ENCODE measurements at places on chromosomes 13 and 19.
A peak's percentile ranks its signal among the peaks of the same experiment; 100 is the strongest.

DNA sequence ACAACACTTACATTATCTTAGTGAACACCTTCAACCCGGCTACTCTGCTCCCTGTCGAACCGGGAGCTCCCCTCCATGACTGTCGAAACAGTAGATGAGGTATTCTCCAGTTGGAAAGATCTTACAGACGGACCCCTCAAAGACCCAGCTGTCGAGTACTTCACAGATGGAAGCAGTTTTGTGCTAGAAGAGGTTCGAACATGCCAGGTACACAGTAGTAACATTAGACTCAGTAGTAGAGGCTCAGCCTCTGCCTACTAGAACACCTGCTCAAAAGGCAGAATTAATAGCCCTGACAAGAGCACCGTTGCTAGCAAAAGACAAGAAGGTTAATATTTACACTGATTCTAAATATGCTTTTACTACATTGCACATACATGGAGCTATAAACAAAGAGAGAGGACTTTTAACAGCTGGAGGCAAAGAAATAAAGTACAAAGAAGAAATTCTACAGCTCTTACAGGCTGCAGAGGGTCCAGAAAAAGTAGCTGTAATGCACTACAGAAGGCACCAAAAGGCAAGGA lies 13.6 kb upstream of the SLC15A1 start:
- no peak for DNase-seq

GRCh38 chr13:43107780-43108179 lies 84.4 kb downstream of the DNAJC15 start:
- no peak for DNase-seq

GRCh38 chr13:96900986-96901385 lies 93.3 kb downstream of the OXGR1 start:
- no peak for DNase-seq

DNA sequence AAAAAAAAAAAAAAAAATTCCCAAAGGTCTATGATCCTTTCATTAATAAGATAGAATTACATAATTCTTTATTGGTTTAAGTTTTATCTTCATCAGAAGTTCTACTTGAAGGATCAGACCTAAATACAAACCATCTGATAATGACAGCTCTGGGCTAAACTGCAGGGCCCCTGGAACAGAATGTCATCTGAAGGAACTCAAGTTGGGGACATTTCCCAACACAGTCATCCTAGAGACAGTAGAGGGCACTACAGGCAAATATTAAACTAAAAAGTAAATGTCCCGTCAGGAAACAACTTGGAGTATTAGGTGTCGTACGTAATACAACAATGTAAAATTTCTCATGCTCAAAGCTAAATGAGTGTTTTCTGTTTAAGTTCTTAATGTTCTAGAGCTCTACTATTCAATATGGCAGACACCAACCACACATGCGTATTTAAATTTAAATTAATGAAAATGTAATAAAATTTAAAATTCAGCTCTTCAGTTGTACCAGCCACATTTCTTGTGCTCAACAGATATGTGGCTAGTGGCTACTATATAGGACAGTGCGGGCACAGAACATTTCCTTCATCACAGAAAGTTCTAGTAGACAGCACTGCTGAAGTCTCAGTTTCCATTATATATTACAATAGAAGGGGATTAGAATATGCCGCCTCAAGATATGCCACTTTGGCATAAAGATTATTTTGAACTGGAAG lies 21.8 kb upstream of the NAXD start:
- peak; percentile 10 for DNase-seq

DNA sequence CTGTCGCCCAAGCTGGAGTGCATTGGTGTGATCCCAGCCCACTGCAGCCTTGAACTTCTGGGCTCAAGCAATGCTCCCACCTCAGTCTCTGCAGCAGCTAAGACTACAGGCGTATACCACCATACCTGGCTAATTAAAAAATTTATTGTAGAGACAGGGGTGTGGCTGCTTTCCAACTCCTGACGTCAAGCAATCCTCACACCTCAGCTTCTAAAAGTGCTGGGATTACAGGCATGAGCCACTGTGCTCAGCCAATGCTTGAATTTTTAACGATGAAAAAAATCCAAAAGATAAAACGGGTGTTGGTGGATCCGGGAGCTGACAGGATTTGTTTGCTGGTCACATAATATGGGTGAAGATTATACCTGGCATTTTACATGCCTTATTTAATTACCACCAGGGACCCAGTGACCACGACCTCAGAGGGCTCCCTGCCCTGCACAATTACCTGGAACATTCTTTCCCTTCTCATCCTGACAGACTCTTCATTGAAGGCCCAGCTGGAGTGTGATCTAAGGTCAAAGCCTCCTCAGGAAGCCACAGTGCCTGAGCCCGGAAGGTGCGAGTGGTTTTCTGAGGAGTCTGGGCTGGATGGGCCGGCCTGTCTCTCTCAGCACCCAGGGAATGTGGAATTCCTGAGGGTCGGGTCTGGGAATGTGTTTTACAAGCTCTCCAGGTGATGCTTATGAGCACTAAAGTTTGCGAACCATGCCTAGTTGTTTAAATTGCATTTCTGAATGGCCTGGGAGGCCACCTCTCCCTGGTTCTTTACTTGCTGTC lies 193.3 kb downstream of the USP12 start:
- DNase-seq = no peak

DNA sequence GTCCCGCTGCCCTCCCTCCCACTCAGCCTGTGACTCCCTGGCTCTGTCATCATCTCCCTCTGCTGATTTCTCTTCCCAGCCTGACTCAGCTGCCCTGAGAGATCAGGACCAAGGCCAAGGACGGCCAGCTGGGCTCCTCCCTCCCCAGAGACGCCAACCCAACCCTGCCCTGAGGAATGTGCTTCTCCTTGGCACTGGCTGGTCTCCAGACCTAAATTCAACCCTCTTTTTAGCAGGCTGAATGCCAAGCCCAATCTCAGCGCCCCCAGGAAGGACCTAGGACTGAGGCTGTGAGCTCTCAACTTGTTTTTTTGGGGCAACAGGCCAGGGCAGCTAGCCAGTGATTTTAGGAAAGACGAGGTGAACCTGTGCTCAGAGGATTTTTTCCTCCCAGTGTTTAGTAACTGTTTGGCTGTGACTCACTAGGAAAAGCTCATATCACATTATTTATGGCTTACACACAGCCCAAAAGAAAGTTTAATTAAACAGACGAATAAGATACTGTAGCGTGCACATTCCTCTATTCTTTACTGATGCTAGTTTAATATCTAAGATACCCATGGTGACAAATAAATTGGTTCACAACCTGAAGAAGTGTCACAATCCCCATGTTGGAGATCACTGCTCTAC lies 7.4 kb upstream of the IGFL1 start:
- DNase-seq = no peak

GRCh38 chr13:69619651-69620050 lies 488.0 kb upstream of the ATXN8OS start:
- DNase-seq = no peak

DNA sequence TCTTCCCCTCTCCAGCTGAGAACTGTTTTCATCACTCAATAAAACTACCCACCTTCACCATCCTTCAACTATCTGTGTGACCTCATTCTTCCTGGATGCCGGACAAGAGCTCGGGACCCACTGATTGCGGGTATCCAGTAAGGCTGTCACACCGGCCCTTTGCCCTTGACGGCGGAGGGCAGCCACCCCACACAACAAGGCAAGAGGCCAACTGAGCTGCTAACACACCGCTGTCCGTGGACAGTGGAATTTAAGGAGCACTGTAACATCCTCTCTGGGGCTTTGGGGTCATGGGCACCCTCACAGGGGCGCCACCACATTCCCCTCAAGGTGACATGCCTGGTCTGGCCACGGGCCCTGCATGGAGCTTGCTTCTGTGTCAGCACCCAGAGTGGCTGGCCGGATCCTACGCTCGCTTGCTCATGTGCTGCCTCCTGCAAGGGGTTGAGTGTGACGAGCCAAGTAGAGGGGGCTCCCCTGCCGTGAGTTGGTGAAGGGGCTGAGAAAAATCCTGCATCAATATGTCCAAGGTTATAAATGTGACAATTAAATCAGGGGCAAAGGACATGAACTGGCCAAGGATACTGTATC lies 31.4 kb downstream of the LHFPL6 start:
- DNase-seq = no peak

DNA sequence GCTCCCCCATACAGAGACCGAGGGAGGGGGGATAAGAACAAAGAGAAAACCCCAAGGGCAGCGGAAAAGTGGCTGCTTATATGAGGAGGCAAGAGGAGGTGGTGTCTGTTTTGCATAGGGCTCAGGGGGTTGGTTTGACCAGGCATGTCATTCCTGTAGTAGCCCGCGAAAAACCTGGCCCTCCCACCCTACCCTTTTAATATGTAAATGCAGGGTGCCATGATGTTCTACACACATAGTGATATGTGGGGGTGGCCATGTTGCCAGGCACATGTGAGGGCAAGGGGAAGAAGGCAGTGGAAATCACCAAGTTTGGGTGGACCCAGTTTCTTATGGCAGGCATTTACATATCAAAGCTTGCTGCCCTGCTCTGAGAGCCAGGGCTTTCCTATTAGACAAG lies 203.5 kb upstream of the UBL3 start:
- no peak for DNase-seq

DNA sequence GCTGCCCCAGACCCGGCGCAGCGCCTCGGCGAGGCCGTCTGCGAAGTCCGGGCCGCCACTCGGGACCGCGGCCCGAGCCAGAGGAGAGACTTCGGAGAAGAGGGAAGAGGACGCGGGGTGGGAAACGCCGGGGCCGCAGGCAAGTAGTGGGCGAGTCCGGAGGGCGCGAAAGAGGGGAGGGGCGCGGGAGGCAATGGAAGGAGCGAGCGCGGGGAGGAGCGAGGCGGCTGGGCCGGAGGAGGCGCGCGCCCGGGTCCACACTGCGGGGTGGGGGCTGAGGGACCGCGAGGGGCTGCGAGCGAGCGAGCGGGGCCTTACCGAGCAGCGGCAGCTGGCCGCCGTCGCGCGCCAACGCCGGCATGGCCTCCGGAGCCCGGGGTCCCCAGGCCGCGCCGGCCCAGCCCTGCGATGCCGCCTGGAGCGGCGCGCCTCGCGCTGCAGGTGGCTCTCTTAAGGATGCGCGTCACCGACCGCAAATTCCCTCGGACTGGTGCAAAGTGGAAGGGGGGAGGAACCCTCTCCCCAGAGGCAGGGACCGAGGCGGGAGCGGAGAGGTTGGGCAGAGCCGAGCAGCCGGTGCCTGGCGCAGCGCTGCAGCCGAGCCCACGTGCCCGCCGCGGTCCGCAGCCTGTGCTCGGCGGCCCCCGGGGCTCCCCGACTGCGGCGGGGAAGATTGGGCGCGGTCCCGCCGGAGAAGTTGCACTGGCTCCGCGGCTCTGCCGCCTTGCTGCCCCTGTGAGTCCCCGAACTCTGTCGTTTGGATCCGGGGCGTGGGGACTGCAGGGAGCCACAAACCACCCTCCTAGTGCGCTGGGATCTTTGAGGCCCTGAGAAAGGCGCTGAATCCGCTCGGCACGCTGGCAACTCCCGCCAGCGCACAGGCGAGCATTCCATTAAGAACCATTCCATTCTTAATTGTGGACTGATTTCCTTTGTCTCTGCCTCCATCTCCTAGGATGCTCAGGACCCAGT lies at the start of gene FLT3:
TSS of gene FLT3 (minus strand) at position 427 of the 972 bp plus-strand sequence. CDS start at position 361, 66 bp downstream.
- peak; percentile 77 for DNase-seq

GRCh38 chr19:55391702-55392615 lies 6.2 kb downstream of the RPL28 start:
- no peak for DNase-seq

DNA sequence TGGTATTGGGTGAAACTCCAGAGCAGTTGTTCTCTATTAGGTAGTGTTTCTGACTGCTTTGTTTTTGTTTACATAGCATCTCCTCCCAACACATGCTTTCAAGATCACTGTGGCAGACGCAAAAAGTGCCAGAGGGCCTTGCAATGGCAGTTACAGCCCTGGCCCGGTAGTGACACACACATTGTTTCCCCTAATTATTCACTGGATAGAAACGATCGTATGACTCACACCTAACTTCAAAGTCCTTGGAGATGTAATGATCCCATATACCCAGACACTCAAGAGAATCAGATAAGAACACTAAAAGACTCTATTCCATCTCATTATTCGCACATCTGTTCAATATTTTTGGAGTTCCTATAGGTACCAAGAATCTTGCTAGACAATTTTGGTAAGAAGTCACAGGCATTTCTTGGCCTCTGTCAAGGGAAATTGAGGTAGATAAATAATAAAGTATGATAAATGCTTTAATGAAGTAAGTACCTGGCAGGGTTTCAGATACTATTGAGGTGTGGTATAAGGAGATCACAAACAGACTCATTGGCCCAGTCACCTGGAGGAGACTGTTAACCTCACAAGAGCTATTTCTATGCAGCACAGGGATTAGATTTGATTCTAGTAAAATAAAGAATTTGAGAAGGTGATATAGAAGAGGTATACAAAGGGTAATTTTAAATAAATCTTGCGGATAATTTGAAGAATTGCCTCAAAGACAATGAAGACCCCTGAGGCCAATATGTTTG lies 485.3 kb downstream of the SLITRK6 start:
- peak; percentile 85 for DNase-seq

DNA sequence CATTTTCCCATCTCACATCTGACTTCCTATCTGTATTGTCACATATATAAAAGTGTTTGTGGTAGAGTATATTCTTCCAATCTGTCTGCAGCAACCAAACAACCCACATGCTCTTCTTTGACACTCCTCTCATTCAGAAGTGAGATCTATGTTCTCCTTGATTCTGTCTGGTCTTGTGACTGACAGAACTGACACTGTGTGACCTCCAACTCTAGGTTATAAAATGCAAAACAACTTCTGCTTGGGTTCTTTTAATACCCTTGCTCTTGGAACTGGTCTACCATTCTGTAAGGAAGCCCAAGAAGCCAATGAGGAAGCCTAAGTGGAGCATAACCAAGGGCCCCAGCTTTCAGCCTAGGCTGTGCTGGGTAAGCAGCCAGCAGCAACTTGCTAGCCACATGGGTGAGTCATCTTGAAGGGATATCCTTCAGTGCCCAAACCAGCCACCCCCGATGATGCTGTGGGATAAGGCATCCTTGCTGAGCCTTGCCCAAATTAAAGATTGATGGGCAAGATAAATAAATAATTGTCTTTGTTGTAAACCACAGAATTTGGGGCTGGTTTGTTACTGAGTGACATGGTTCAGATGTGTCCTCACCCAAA lies 18.4 kb upstream of the ITM2B start:
- DNase-seq = no peak

DNA sequence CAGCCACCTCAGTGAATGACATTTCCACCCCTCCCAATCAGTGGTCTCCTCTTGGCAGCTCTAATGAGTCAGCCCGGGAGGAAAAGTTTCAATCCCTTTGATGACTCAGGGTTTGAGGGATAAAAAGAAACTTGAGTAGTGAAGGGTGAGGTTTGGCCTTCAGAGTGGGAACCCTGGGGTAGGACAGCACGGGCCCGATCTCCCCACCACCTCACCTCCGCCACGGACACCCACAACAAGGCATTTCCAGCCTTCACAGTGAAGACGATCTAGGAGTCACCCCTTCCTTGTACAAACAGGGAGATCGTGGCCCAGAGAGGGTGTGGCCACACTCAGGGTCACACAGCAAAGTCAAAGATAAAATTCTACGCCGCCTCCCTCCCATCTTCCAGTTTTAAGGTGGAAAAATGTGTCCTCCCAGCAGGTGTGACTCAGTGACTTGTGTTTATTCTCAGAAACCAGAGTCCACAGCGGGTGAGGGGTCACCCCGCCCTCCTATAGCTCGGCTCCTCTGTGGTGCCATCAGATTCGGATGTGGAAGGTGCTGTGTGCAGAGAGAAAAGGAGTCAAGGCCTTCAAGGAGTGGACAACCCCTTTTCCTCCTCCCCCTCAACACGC lies 12.3 kb downstream of the CIB3 start:
- DNase-seq = no peak

GRCh38 chr13:41916173-41916954 lies 44.5 kb downstream of the VWA8 start:
- no peak for DNase-seq

Data from NCI-H524 (cell line).